ENCODE measurements at places on chromosomes 12 and 14.

GRCh38 chr14:64748995-64749714 lies 44.9 kb downstream of the PLEKHG3 start:
- no peak for DNase-seq

- no peak for DNase-seq
Observed at GRCh38 chr12:111699962-111700361, 14.1 kb downstream of the ACAD10 start.

- no peak for DNase-seq
Observed at GRCh38 chr14:68085742-68086141, 266.2 kb downstream of the RAD51B start.

GRCh38 chr12:558580-558979 lies 98.8 kb downstream of the B4GALNT3 start:
- no peak for DNase-seq

- no peak for DNase-seq
Observed at GRCh38 chr14:101788016-101788635, 26.6 kb downstream of the PPP2R5C start.

GRCh38 chr14:23113431-23114119 lies 5.5 kb downstream of the CEBPE start:
- peak; percentile 26 for DNase-seq

DNA sequence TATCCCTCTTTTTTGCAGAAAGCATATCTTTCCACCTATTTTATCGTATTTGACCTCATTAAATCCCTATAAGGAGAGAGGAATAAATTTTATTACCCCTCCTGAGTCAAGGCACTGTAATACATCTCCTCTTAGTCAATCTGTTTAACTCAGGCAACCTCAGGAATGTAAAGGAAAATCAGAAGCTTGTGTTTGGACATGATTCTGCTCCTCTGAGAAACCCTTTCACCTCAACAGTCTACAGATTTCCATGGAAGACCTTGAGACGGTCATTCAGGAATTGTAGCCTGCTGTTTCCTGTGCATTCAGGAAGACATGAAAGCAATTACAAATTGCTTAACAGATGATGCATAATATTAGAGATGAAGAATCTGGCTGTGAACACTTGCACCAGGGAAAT lies 360.8 kb downstream of the PAWR start:
- DNase-seq: no peak
